Chondrocyte (in vitro differentiated cells): ENCODE measurements at places on chromosomes 2 and 18. TPM values are rescaled to one million over a fixed set of nuclear protein-coding genes. Genes with fewer than 3 reads are reported as not detected.

GRCh38 chr2:8159211-8159965 is 522.5 kb upstream of the ID2 start:
- no peak for DNase-seq

DNA sequence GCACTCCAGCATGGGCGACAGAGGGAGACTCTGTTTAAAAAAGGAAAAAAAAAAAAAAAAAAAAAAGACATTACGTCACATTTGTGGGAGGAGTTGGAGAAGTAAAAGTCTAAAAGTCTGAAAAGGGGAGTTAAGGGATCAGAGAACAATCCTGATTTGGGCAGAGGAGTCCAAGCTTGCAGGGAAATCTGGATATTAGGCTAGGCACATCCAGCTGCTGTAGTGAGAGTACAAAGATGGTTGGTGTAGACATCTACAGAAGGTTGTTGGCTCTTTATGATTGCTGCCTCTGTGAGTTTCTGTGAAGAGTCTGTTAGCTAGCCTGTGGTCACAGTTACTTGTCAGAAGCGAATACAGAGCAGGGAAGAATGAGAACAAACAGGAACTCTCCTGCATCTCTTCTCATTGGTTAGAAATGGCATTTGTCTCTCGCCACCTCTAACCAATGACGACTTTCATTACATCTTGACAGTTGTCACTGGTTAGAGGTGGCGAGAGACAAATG is 3.3 kb upstream of the OSBPL6 start:
- DNase-seq: no peak

DNA sequence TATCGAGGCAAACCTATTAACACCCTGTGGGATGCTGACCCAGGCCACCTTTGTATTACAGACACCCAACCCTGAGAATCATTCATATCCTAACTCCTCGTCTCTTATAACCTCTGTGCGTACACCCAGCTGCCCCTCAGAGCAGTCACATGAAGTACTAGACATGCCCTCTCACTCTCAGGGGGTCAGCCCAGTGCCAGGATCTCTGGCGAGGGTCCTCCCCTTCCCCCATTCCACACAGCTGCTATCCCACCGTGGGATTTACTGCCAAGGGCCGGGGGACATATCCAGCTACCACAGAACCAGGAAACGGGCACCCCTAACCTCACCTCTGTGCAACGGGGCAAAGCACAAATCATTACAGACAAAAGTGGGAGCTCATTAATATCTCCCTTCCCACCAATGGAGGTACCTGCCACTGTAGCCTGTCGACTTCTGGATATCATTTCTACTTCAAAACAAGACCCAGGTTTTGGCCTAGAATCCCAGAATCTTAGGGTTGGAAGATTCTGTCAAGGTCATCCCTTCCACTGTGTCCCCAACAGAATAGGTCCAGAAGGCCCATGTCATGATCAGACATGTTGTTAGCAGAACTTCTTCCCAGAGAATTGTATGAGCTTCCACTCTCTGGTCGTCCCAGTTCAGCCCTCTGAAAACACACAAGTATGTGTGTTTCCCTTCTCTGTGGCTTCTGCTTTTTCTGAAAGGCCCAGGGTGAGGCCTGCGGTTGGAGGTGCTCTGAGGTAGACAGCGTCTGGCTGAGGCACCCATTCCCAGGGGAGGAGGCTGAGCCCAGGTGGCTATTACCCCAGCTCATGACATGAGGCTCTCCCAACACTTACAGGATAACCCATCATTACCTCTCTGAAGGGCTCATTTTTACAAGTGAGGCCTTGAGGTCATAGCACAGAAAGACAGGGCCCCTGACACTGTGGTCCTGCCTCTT is 1.7 kb downstream of the TMBIM1 start:
- DNase-seq: no peak

GRCh38 chr18:9104244-9104901 is 1.9 kb downstream of the NDUFV2 start:
- DNase-seq: no peak

- no peak for DNase-seq
Observed at GRCh38 chr18:79422022-79422782, 26.5 kb downstream of the NFATC1 start.

GRCh38 chr18:44107187-44107586 is 573.5 kb upstream of the SETBP1 start:
- DNase-seq: no peak

- no peak for DNase-seq
Observed at GRCh38 chr2:222424276-222424728, at the start of gene SGPP2. Gene SGPP2 (plus strand): TSS chr2:222424543. CDS start chr2:222424603, 60 bp downstream.

DNA sequence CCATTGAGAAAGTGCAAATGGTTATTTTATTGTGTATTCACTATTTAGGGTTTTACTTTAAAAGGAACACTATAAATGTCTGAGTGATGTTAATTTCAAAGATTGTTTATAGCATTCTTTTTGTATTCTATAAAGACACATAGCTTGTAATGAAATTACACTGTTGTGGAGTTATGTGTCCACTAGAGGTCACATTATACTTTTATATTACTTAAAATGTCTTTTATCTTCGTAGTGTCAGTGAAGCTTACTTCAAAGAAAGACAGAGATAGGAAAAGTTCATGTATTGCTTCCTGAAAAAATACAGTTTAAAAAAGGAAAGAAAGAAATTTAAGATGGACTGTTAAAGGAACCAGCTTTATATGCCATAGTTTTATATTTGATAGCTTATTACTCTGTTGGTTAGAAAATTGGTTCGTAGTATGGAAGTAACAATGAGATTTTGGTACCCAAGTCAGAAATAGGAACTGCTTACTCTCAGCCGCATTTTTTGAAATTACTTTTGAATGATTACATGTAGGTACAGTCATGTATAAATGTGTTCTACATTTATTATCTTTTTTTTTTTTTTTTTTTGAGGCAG is 20.5 kb downstream of the APLF start:
- DNase-seq: no peak

- no peak for DNase-seq
Observed at GRCh38 chr18:55547705-55548056, 40.3 kb downstream of the TCF4 start.

DNA sequence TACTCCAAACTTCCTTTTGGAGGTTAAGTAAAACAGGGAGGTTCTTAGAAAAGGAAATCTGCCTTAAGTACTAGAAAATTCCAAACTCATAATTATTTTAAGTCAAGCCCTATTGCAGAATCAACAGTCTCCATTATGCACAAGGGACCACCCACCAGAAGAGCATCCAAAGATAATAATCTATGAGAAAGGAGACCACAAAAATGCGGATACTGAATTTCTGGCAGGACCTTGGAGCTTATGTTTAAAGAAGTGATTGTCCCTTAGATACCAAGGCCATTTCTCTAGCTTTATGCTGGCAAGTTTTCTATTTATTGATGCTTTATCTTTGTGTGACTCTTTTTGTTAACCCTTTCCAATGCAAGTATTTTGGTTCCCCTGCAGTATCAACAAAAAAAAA is 404.0 kb upstream of the MMADHC start:
- DNase-seq: no peak

- DNase-seq: no peak
Observed at GRCh38 chr18:13608791-13609532, 117.4 kb downstream of the FAM210A start.

DNA sequence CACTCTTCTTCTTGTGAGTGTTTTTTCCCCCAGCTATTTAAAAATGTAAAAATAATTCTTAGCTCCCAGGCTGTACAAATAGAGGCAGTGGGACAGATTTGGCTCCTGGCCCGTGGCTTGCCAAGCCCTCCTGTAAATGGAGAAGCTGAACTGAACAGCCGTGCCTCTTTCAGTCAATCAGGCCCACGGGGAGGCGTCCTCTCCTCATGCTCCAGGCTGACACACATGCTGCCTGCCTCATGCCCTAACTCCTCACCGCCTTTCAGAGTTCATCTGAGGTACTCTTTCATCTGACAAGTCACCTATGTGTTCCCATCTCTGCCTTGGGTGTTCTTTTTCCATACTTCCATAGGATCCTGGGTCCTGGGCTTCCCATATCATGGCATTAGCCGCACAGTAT is 58.9 kb downstream of the BMP10 start:
- DNase-seq: no peak

DNA sequence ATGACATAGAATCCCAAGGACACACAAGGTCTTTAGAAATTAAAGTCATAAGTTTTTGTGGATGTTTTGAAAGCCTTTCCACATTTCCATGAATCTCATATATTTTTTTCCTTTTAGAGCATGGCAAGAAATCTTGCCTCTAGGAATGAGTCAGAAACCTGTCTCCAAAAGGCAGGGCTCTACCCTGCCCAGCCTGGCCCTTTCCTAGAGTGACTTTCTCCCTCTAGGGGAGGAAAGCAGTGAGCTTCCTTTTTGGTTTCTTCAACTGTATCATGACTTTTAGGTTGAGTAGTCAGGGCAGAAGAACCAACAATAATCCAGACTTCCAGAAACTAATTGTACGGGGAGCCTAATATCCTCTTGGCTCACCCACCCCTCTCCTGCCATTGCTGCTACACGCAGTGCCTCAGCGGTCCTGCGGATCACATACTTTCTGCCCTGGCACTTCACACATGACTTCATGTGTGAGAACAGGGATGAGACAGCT is 300.3 kb downstream of the AGPS start:
- DNase-seq: no peak

- DNase-seq: peak; percentile 50
Observed at GRCh38 chr2:239932881-239933735, 92.0 kb downstream of the NDUFA10 start.

DNA sequence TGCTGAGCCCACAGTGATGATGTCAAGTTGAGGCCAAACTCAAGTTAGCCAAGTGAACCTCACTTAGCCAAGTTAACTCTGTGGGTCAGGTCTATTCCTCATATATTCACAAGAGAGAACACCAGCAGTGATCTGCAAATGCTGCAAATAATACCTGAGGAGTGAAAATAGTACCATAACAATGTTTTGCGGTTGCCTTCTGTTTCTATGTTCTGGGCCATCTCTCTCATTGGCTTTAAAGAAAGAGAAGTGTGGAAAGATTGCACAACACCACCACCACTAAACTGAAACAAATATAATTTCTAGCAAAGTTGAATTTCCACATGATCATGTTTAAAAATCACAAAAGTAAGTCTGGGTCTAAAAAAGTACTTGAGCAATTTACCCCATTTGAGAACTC is 211.1 kb upstream of the GALNT5 start:
- no peak for DNase-seq

DNA sequence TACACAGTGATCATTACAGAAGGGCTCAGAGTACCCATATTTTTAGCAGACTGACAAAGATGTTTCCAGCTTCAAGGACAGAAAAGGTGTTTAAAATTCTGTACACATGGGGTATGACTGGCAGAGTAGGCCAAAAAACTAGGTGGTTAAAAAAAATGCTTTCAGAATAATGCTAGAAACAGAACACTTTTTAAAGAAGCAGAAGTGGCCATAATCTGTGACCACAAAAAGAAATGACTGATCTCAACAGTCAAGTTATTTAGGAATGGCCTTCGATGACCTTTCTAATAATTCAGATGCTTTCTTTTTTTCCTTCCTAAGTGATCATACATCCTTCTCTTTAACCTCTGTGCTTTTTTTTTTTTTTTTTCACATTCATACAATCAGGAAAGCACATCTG is 4.1 kb upstream of the AQP4 start:
- DNase-seq: no peak

- DNase-seq: no peak
Observed at GRCh38 chr18:65704046-65704445, 46.8 kb upstream of the CDH7 start.

The PKDCC gene
- 83.1 to 164 TPM (median 155 TPM) in 3 replicates for total RNA-seq

The IMP4 gene
- 43.5 to 50.1 TPM (median 48.4 TPM) in 3 replicates for total RNA-seq

The NCKAP1 gene
- total RNA-seq: 164 to 189 TPM (median 186 TPM) in 3 replicates

The CGREF1 gene
- 9.6 to 15.9 TPM (median 13.5 TPM) in 3 replicates for total RNA-seq

The PPIG gene
- total RNA-seq: 34.6 to 44.3 TPM (median 34.8 TPM) in 3 replicates

The GAD1 gene
- not detected in 3 replicates for total RNA-seq

The GALNT3 gene
- 4.1 to 4.4 TPM (median 4.2 TPM) in 3 replicates for total RNA-seq
